Placental pericyte (primary cell): ENCODE measurements at places on chromosomes 7 and 10. TPM values are rescaled to one million over a fixed set of nuclear protein-coding genes. Genes with fewer than 3 reads are reported as not detected.

The GHRHR gene
- not detected in 2 replicates for total RNA-seq

The PVRIG gene
- total RNA-seq: not detected in 2 replicates

The GDF10 gene
- not detected in 2 replicates for total RNA-seq

The UNCX gene
- not detected in 2 replicates for total RNA-seq

The AKR1C1 gene
- 6.2 and 14.4 TPM in 2 replicates for total RNA-seq

The CTTNBP2 gene
- 2.4 TPM in 1 of 2 replicates, not detected in the other for total RNA-seq

The ERVW-1 gene
- total RNA-seq: not detected in 2 replicates

The VIM gene
- total RNA-seq: 7,892 and 10,700 TPM in 2 replicates

The LIPF gene
- total RNA-seq: not detected in 2 replicates

The RBP4 gene
- total RNA-seq: 0.22 TPM in 1 of 2 replicates, not detected in the other

The SEMA3D gene
- total RNA-seq: 1.3 and 1.6 TPM in 2 replicates

The AOAH gene
- total RNA-seq: not detected in 2 replicates

The BHLHA15 gene
- total RNA-seq: 1.7 and 16.2 TPM in 2 replicates

The CALHM3 gene
- not detected in 2 replicates for total RNA-seq

The CALHM1 gene
- total RNA-seq: not detected in 2 replicates

The HKDC1 gene
- total RNA-seq: 0.14 and 2.6 TPM in 2 replicates

The PCLO gene
- under 0.01 and 0.14 TPM in 2 replicates for total RNA-seq

The INMT gene
- total RNA-seq: 1.1 and 17.8 TPM in 2 replicates

The EGR2 gene
- 4.4 and 14.6 TPM in 2 replicates for total RNA-seq

The UCN3 gene
- not detected in 2 replicates for total RNA-seq

The CACNB2 gene
- total RNA-seq: under 0.01 and 0.14 TPM in 2 replicates

The FXYD4 gene
- total RNA-seq: not detected in 2 replicates

The TAS2R5 gene
- 0.57 and 0.66 TPM in 2 replicates for total RNA-seq

The STEAP1 gene
- total RNA-seq: 7.4 and 56.8 TPM in 2 replicates

The NUTM2D gene
- 1.5 and 1.7 TPM in 2 replicates for total RNA-seq

The TMEM213 gene
- not detected in 2 replicates for total RNA-seq

The FFAR4 gene
- not detected in 2 replicates for total RNA-seq

The ZNF777 gene
- 12.6 and 13.1 TPM in 2 replicates for total RNA-seq

The NDUFA5 gene
- total RNA-seq: 17.5 and 33.1 TPM in 2 replicates

The PKD2L1 gene
- total RNA-seq: not detected in 2 replicates

The DHTKD1 gene
- 34.6 and 36.4 TPM in 2 replicates for total RNA-seq

The ZNF438 gene
- total RNA-seq: 4.6 and 4.9 TPM in 2 replicates
